ENCODE measurements at places on chromosomes 5 and 9.

- DNase-seq = peak; percentile 62
Observed at GRCh38 chr9:130276121-130276520, 10.6 kb downstream of the HMCN2 start.

DNA sequence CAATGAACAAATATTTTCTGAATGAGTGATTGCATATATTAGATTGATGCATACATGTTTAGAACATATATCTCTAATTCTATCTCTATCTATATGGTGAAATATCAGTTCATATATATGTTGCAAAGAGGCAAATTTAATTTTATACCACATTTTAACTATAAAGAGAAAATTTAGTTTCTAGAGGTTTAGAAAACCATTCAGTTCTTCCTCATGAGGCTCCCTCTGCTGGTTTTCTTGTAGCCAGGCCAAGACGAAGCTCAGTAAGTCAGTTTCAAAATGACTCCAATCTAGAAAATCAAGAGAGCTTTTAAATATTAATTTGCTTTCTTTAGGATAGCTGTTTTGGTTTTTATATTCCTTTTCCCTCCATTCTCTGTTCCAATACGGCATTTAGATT is 312.1 kb downstream of the TMEM232 start:
- DNase-seq = no peak

- DNase-seq = no peak
Observed at GRCh38 chr9:30116673-30117217, 2267.7 kb upstream of the ACO1 start.

DNA sequence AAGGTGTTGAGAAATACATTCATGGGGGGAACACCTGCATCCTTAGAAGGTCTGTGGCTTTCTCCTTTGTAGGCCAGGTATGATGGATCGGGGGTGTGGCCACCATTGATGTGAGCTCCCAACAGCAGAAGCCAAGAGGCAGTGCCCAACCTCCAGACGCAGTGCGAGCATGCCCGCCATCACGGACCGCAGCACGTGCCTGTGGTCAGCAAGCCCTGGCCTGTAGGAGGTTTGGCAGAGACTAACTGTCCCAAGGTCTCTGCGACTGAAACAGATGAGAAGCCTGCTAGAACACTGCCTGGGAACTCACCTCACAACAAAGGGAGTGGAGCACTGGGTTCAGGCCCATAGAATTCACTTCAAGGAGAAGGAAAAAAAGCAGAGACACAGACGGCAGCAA is 31.9 kb upstream of the ZNF354A start:
- DNase-seq = no peak

GRCh38 chr5:124057724-124058231 is 545.8 kb downstream of the CSNK1G3 start:
- DNase-seq = no peak

- DNase-seq = no peak
Observed at GRCh38 chr5:3835811-3836210, 240.2 kb downstream of the IRX1 start.

- DNase-seq = no peak
Observed at GRCh38 chr5:79518718-79519117, 4.8 kb upstream of the HOMER1 start.

GRCh38 chr9:71357346-71357745 is 235.9 kb upstream of the TRPM3 start:
- no peak for DNase-seq

DNA sequence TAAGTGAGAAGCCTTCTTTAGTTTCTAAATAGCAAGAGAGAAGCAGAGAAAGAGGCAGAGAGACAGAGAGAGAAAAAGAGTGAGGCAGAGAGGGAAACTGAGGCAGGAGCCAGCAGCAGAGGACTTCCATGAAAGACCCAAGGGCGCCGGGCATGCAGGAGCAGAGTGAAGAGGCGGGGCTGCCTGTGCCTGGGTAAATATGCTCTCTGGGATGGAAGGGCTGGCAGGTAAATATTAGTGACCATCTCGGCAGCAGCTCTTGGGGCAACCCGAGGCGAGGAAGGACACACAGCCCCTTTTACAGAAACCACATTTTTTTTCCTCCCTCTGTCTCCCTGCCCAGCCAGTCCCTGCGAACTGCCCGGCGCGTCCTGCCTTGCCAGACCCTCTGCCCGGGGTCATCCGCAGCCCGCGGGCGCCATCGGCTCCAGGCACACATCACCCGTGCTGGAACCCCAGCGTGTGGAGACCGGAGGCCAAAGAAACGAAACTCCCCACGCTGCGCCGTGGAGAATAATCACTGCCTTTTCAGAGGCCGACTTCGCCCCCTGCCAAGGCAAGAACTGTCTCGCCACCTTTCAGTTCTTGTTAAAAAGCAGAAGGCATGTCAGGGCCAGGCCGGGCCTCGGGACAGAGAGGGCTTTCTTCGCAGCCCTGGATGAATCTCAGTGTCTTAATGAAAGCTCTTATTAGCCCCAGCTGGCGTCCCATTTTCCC is 61.3 kb downstream of the BOD1 start:
- no peak for DNase-seq

DNA sequence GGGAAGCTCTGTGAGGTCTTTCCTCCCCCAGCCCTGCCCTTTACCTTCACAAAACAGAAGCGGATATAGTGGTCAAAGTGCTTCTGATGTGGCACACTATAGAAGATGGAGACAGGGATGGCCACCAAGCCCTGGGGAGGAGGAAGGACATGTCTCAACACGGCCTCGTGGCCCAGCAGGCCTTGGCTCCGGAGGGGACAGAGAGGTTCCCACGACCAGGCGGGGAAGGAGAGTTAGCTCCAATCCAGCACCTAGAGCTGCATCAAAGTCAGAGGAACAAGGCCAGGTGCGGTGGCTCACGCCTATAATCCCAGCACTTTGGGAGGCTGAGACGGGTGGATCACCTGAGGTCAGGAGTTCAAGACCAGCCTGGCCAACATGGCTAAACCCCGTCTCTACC is 4.1 kb upstream of the SPOUT1 start:
- DNase-seq = no peak

- no peak for DNase-seq
Observed at GRCh38 chr5:171421331-171422262, 2.1 kb downstream of the FGF18 start.

- DNase-seq = peak; percentile 92
Observed at GRCh38 chr5:39755986-39756385, 331.2 kb upstream of the DAB2 start.

DNA sequence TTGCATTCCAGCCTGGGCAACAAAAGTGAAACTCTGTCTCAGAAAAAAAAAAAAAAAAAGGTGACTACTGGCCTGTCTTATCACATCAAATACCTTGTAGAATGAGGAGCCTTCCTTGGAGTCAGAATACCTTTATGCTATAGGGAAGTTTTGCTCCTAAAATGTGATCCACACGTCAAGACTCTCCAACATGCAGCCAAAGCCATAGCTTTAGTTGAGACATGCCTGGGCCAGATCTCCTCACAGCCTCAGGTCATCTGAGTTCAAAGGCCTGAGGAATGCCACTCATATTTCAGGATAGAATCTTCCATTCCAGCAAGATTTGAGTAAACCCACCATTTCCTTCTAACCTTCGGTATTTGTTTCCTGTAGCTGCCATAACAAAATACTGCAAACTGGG is 13.7 kb upstream of the SOWAHA start:
- no peak for DNase-seq

DNA sequence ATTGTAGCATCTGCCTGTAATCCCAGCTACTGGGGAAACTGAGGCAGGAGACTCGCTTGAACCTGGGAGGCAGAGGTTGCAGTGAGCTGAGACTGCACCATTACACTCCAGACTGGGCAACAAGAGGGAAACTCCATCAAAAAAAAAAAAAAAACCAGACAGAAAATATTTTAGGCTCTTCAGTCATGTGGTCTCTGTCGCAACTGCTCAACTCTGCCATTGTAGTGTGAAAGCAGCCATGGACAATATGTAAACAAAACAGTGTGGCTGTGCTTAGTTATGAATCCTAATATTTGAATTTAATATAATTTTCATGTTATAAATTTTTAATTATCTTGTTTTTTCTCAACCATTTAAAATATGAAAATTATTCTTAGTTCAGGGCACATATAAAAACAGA is 38.4 kb downstream of the ZFAND5 start:
- no peak for DNase-seq

DNA sequence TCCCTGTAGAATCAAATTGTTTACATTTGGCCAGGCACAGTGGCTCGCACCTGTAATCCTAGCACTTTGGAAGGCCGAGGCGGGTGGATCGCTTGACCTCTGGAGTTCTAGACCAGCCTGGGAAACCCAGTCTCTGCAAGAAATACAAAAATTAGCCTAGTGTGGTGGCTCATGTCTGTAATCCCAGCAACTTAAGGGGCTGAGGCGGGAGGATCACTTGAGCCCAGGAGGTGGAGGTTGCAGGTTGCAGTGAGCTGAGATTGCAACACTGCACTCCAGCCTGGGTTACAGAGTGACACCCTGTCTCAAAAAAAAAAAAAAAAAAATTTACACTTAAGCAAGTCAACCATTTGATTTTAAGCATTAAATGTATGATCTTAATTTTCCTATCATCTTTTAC is 17.5 kb upstream of the IQGAP2 start:
- DNase-seq = no peak

DNA sequence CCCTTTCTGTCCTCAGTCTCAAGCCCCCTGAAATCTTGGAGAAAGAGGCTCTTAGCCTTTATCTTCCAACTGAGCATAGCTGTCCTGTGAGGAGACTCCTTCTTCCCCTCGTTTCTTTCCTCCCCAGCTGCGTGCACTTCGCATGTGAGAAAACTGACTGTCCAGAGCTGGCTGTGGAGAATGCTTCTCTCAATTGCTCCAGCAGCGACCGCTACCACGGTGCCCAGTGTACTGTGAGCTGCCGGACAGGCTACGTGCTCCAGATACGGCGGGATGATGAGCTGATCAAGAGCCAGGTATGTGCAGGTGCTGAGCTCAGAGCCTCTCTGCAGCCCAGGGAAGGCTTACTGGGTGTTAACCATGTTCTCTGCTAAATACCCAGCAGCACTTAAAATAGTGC is 190.8 kb downstream of the PAPPA start:
- DNase-seq = no peak

DNA sequence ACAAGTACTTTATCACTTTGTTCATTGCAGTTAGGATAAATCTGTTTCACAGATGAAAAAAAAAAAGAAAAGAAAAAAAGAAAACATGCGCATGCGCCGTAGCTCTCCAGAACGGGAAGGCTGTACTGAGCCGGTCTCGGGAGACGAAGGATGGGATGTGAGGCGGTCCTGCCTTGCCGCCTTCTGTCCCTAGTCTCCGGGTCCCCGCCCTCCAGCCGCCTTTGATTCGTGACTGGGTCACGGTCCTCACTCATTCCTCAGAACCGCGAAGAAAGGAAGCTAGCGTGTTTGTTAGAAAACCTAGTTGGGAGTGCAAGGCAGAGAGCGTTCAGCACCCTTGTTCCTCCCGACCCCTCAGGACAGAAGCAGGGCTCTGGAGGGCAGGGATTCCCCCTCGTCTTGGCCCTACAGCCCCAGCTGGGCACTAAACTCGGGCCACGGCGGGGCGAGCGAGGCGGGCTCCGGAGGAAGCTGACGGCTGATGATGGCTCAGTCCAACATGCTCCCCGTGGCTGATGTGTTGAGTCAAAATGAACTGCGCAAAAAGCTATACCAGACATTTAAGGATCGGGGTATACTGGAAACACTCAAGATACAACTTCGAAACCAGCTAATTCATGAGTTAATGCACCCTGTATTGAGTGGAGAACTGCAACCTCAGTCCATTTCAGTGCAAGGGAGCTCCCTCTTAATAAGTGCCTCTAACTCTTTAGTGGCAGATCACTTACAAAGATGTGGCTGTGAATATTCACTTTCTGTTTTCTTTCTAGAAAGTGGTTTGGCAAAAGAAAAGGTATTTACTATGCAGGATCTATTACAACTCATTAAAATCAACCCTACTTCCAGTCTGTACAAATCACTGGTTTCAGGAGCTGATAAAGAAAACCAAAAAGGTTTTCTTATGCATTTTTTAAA is 40.0 kb downstream of the CPLANE1 start:
- DNase-seq = peak; percentile 65

- no peak for DNase-seq
Observed at GRCh38 chr5:34488984-34489383, 167.1 kb upstream of the RAI14 start.

GRCh38 chr9:32360983-32361673 is 23.3 kb upstream of the ACO1 start:
- DNase-seq = no peak

- DNase-seq = no peak
Observed at GRCh38 chr5:113250341-113250953, 184.3 kb downstream of the TSSK1B start.

GRCh38 chr5:92455011-92455410 is 1071.9 kb upstream of the ARRDC3 start:
- DNase-seq = no peak

DNA sequence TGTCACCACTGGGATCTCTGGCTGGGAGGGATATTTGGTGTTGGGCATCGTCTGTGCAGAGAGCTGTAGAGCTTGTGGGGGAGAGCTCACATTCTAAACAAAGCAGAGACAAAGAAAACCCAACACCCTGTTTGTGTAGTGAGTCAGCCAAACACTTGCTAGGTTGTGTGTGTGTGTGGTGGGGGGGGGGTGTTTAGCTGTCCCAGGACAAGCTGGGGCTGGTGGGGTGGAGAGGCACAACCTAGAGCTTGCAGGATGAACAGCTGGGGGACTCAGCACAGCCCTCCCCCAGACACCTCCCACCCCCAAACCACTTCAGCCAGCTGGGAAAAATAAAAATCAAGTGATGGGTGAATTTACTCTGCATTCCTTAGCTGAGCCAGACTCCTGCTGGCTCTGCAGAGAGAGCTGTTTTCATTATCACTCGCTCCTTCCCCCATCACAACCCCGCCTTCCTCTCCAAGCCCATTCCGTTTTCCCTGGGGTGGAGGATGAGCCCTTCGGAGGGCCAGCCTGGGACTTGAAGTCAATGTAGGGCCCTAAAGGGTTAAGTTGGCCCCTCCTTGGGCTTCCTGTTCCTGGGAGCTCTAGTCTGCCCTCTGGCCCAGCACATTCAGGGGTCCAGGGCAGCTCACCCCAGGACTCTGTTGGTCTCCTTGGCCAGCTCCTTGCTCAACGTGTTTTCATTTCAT is 2.6 kb downstream of the OLFML2A start:
- DNase-seq = peak; percentile 76

Measured in HFFc6 (cell line).